ENCODE measurements at places on chromosomes 4 and X.

DNA sequence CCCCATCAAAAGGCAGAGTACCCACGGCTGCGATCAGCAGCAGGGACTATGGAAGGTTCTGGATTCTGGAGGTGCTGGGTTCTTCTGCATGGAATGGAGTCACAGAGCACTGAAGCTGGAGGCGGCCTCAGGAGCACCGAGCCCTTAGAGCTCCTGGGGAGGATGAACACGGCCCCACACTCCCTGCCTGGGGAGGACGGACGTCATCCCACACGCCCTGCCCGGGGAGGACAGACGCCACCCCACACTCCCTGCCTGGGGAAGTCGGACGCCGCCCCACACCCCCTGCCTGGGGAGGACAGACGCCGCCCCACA lies 9.9 kb downstream of the LRPAP1 start:
- H3K4me1 ChIP-seq = peaks cover 2% of the 10 kb centered on the region
- no peaks in the 10 kb centered on the region for H3K27me3 ChIP-seq
- DNase-seq = no peak

- no peaks in the 10 kb centered on the region for H3K4me1 ChIP-seq
- H3K4me3 ChIP-seq = no peak overlapping the region
- no peaks in the 10 kb centered on the region for H3K36me3 ChIP-seq
- no peaks in the 10 kb centered on the region for H3K27me3 ChIP-seq
- no peak for DNase-seq
These were observed 1139.6 kb downstream of the STPG2 start for GRCh38 chr4:97003715-97004114.

DNA sequence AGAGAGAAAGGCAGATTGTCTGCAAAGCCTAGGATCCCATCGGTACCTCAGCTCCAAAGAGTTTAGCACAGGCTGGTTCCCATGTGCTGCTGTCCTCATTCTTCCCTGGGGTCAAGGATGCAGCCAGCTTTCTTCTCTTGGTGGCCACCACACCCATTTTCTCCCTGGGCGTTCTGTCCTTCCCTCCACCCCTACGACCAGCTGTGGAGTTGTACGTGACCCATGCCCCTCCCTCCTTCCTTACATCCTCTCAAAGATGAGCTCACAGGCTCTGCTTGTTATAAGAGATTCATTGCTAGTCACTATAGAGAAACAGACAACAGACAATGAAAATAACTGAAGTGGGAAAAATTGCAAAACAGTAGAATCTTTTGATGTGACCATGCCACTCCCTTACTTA lies 74.0 kb upstream of the KLF3 start:
- H3K27me3 ChIP-seq = peaks cover 5% of the 10 kb centered on the region
- H3K27ac ChIP-seq = no peak overlapping the region
- H3K36me3 ChIP-seq = peaks cover 7% of the 10 kb centered on the region

- no peak overlapping the region for H3K27ac ChIP-seq
- no peak overlapping the region for H3K4me3 ChIP-seq
- H3K27me3 ChIP-seq = no peaks in the 10 kb centered on the region
- DNase-seq = no peak
These were observed 56.9 kb downstream of the CLCN4 start for GRCh38 chrX:10213716-10214115.

- peak overlapping the region; percentile 69 for H3K27ac ChIP-seq
- peaks cover 2% of the 10 kb centered on the region for H3K36me3 ChIP-seq
- no peaks in the 10 kb centered on the region for H3K27me3 ChIP-seq
- H3K4me1 ChIP-seq = peaks cover 19% of the 10 kb centered on the region
These were observed 36.0 kb upstream of the SPON2 start for GRCh38 chr4:1208266-1208961.
